ENCODE measurements at places on chromosomes 6 and 20.

DNA sequence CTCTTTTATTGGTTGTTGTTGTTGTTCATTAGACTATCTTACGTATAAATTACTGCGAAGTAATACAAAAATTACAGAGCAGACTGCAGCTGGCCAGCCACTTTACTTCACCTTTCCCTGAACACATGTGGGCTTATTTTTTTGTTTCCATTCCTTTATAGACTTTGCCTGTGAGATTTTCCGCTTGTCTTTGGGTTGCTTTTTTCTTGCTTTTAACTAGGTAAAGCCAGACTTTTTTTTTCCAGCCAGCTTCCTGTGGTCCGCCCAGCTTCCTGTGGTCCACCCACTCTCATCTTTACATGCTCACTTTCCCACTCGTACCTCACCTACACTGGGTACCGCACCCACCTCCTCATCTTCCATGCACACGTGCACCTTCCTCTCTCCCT is 79.0 kb downstream of the IPCEF1 start:
- no peak for DNase-seq

GRCh38 chr6:165799391-165800153 is 136.5 kb upstream of the PDE10A start:
- DNase-seq, result no peak

DNA sequence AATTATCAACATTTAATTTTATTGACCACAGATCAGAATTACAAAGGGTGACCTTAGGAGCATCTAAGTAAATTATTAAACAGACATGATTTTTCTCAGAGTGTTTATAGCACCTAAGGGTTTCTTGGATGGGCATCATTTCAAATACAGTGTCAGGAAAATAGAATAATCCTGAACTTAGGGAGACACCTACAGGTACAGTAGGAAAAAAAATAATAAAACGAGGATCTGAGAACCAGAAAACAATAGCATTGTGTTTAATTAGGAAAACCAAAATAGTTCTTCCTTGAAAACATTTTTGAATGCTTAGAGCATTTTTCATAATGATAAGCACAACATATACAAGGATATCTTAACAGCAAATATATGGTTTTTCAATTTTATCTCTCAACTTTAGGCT is 39.2 kb downstream of the MMUT start:
- DNase-seq, result no peak

DNA sequence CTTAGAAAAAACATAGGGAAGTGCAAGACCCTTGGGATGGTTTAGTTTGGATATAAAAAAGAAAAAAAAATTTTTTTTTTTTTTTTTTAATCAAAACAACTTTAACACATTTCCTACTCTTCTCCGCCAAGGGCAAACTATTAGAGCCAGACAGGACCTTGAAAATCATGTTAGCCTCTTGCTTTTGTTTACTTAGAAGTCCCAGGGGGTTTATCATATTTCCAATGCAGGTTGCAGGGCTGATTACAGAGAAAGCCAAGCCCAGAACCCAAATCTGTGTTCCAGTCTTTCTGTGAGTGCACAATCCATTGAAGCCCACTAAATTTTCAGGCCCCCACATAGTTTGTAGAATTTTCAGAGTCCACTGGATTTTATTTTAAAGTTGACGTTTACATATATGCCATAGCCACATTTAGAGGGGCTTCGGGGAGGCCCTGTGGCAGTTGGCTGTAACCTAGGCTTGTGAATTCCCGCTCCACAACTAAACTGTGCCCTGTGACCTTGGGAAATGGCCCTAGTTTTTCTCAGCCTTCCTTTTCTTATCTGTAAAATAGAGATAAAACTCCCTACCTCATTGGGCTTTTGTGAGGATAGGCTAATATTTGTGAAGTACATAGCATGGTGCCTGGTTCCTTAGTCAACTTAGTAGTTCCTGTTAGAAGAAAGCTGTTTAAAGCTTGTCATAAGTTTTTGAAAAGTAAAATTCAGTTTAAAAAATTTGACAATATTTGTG is 55.7 kb downstream of the NCOA7 start:
- no peak for DNase-seq

GRCh38 chr20:37932919-37933318 is 30.0 kb downstream of the VSTM2L start:
- DNase-seq, result no peak

- DNase-seq, result no peak
Measured at GRCh38 chr20:61724376-61724775, 341.3 kb downstream of the TAF4 start.

DNA sequence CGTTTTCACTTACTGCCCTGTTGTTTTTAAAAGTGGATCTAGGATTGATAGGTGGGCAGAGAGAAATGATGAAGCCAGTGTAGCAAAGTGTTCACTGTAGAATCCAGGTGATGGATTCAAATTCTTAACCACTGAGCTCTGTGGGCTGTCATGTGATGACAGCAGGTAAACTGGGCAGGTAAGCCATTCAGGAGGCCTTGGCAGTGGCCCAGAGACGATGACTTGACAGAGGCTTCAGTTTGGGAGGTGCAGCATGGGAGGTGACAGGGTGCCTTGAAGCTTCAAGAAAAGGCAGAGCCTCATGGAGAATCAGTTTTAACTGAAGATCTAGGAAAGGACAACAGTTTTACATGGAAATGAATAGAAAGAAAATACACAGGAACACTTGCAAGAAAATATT is 2.0 kb downstream of the NAA20 start:
- DNase-seq, result no peak

- peak; percentile 50 for DNase-seq
Measured at GRCh38 chr6:154154389-154154967, 115.4 kb downstream of the OPRM1 start.

DNA sequence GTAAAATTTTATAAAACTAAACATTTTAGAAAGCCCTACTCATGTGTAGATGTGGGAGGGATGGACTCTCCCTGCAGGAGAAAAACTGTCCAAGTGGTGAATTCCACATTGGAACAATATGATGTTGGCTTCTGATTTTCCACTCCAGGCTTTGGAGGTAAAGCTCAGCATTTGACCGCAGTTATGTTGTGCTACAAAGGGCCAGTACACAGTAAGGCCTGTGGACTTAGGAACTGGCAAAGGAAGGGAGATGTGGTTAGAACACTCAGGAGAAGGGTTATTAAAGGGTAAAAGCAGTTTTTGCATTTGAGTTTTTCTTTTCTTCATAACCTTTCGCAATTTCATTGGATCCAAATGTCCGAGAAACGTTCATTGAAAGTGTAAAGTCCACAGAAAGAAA is 150.3 kb upstream of the SASH1 start:
- no peak for DNase-seq

- DNase-seq, result no peak
Measured at GRCh38 chr6:34241351-34242215, 4.9 kb downstream of the HMGA1 start.

DNA sequence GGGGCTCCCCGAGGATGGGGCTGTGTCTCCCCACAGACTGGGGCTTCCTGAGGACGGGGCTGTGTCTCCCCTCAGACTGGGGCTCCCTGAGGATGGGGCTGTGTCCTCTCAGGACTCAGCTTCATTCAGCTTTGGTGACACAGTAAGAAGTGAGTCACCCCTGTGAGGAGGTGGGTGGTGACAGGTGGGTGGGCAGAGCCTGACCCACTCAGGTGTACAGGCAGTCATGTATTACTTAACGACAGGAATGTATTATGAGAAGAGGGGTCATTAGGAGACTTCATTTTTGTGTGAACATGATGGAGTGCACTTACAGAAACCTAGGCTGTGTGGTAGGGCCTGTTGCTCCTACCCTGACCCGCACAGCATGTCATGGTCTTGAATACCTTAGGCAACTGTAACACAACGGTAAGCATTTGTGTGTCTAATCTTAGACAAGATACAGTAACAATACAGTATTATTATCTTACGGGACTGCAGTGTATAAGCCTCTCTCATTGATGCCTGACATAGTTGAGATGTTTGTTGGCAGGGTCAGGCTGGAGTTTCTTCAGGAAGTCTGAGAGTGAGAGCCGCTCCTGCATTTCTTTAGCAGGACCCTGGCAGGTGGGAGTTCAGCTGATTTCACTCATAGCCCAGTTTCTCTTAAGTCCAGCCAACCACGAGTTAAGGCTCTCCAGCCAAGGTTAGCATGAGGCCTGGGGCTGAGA is 10.9 kb upstream of the PGC start:
- DNase-seq, result no peak

GRCh38 chr6:53349209-53349693 is 501 bp upstream of the ELOVL5 start:
- DNase-seq, result no peak

- no peak for DNase-seq
Measured at GRCh38 chr6:6248651-6249050, 71.8 kb downstream of the F13A1 start.

DNA sequence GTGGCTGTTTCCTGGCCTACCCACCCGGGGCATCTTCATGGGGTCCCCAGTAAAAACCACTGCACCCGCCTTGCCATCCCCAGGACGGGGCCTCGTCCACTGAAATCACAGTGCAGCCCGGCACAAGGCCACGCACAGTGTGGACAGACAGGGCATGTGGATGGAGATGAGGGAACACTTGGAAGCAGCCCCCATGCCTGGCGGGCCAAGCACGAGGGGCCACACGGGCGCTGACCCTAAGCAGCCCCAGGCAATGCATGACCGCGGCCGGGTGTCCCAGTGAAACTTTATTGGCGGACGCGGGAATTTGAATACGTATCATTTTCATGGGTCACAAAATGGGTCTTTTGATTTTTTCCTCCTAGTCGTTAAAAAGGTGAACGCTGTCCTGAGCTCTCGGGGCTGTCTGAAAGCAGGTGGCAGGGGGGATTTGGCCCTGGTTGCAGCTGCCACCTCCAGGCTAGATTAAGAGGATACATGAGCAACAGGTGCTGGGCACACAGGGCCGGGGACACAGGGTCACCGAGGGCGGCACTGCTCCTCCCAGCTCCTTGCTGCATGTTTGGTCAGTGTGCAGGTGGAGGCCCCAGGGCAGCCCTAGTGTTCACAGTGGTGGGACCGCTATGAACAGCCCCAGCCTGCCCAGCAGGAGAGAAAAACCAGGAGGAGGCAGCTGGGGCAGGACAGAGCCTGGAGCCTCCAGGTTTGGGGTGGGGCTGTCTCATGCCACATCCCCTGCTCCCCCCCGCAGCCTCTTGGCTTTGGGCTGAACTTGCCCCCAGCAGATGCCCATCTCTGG is 74.9 kb upstream of the SLCO4A1 start:
- DNase-seq, result no peak

GRCh38 chr6:130814506-130814905 is 12.7 kb upstream of the SMLR1 start:
- DNase-seq, result no peak

DNA sequence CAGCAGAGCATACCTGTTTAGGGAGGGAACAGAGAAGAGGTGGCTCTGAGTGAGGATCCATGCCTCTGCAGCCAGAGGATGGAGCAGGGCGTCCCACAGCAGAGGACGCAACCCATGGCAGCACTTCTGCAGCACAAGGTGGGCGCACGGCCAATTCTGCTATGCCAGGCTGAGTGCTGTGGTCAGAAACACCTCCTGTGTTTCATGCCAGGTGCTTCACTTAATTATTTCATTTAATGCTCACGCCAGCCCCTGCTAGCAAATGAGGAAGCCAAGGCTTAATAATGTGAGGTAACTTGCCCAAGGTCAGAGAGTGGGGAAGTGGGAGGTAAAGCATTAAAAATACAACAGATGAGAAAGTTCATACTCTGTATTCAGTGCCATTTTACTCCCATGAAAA is 68.5 kb upstream of the PTGIS start:
- no peak for DNase-seq

DNA sequence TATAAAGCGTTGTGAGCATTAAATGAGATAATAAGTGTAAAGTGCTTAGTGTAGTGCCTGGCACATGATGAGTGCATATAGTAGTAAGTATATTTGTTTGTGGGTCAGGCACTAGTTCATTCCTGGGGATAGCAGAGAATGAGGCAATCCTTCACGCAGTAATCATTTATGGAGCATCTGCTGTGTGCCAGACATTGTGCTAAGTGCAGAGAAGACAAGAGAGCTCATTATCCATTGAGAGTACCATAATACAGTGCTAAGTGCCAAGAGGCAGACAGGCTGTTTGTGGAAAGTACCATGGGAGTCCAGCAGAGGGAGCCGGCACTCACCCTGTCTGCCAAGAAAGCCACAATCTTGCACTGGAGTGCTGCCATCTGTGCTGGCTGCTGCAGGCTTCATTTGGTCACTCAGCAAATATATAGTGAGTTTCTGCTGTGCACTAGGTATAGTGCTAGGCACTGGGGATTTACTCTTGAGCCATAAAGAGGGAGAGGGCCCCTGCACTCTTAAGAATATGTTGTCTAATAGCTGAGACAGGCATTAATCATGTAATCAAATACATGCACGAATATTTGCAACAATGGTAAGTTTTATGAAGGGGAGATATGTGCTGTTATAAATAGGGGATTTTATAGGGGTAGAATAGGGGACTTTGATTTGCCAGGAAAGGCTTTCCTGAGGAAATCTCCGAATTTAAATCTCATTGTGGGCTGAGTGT is 12.9 kb upstream of the MROH8 start:
- peak; percentile 71 for DNase-seq

DNA sequence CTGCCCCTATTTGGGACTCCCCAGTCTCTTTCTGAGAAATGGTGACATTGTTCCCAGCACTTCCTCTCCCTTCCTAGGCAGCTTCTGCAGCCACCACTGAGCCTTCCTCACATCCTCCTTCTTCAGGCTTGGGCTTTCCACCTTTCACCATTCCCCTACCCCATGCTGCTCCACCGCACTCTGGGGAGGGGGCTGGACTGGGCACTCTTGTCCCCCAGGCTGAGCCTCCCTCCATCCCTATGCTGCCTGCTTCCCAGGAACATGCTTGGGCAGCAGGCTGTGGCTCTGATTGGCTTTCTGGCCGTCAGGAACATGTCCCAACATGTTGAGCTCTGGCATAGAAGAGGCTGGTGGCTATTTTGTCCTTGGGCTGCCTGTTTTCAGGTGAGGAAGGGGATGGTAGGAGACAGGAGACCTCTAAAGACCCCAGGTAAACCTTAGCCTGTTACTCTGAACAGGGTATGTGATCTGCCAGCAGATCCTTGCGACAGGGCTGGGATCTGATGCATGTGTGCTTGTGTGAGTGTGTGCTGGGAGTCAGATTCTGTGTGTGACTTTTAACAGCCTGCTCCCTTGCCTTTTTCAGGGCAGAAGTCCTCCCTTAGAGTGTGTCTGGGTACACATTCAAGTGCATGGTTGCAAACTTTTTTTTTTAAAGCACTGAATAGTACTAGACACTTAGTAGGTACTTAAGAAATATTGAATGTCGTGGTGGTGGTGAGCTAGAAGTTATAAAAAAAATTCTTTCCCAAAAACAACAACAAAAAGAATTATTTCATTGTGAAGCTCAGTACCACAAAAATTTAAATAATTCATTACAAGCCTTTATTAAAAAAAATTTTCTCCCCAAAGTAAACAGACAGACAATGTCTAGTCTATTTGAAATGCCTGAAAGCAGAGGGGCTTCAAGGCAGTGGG is 2.1 kb upstream of the CDKN1A start:
- no peak for DNase-seq

GRCh38 chr20:57781901-57782300 is 72.1 kb upstream of the PMEPA1 start:
- DNase-seq, result no peak
